SK-N-MC (cell line): ENCODE measurements at places on chromosomes 16 and 17.

DNA sequence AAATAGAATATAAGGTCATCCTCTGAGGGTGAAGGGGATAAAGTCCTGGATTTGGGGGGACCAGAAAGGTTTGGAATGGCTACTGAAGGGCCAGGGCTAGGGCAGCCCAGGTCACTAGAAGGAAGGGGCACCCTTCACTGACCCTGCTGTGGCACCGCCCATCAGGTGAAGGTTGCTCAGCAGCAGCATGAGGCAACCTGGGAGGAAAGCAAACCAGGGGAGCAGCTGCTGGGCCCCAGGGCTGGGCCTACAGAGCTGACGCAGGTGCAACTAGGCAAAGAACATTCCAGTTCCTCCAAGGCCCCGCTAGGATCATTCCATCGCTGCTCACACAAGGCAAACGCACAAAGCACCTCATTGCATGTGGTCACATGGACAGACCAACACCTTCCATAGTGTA lies 3.4 kb upstream of the HSBP1 start:
- DNase-seq: no peak

DNA sequence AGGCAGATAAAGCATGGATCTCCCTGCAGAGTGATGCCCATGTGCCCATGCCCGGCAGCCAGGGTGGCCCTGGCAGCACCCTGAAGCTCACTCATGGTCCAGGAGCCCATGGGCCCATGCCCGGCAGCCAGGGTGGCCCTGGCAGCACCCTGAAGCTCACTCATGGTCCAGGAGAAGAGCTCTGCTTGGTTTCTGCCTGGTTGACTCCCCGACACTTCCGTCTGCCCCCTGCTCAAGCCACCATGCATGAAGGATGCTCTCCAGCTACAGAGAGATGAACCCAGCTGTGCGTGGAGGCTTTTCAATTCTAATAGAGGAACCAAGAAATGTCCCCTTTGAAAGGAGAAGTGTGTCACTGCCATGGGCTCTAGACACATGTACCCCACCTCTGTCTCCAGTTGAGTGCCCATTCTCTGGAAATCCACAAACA lies 8.7 kb downstream of the CCL17 start:
- DNase-seq: no peak

GRCh38 chr16:49755313-49755620 lies 100.6 kb downstream of the ZNF423 start:
- no peak for DNase-seq

DNA sequence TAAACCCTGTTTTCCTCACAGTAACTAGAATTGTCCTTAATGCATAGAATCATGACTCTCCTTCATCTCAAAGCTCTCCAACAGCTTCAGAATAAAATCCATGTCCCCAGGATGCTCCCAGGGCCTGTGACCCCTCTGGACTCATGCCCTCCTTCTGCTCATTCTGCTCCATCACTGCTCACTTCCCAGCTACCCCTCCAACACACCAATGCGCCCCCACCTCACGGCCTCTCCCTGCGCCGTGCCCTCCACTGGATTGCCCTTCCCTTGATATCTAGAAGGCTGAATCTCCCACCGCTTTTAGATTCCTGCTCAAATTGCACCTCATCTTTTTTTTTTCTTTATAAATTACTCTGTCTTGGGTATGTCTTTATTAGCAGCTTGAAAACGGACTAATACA lies 12.6 kb upstream of the TMEM220 start:
- DNase-seq: no peak

DNA sequence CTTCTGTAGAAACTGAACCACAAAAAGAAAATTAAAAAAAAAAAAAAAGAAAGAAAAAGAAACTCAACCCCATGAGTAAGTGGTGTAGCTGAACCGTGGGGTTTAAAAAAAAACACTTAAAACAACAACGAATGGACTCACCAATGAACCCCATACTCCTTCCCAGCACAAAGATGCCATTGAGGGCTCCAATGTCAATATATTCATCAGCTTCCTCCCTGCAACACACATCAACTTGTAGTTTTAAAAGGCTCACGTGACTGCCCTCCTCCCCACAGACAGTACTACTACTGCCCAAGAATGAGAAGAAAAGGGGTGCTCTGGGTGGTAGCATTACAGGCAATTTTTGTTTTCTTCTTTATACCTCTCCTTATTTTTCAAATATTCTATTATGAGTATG lies 3.3 kb upstream of the KLHL11 start:
- DNase-seq: no peak

- DNase-seq: no peak
Observed at GRCh38 chr17:17126131-17127110, 79.7 kb downstream of the PLD6 start.

DNA sequence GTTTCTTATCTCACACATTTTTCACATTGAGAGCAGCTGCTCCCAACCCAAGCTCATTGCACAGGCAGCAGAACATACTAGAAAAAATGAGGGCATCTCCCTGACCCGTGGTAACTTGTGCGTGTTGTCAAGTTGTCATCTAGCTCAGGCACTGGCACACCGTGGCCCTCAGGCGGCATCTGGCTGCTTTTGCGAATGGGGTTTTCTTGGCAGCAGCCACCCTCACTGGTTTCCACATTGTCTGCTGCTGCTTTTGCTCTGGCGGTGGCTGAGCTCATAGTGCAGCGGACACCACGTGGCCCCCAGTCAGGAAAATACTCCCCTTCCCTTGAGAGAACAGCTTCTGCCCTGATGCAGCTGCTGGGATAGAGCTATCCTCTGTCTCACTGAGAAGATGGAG lies 9.4 kb upstream of the TEDC2 start:
- DNase-seq: no peak

DNA sequence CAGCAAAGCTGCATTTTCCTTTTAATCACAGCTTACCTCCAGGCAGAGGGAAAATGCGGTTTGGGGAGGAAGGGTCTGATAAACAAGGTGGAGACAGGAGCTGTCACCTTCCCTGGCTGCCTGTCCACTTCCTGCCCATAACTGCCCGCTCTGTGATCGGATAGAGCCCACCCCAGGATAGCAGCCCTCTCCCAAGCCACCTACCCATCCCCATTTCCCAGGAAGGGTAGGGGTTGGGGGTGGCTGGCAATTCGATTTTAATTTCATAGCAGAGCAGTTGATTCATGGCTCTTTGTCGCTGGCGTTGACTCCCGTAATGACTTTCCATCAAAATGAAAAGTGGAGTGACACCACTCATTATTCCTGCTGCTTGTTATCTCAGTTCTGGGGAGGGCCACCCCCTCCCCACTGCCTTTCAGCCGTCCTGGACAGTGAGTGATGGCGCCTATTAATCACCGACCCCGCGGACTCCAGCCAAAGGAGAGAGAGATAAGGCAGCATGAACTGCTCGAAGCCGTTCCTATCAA lies 11.2 kb downstream of the CDK5RAP3 start:
- DNase-seq: no peak

GRCh38 chr17:39736319-39737165 lies 1.2 kb upstream of the GRB7 start:
- no peak for DNase-seq

GRCh38 chr17:46977750-46978488 lies 1.1 kb downstream of the RPRML start:
- no peak for DNase-seq
